ENCODE measurements at places on chromosomes 2 and 18.

GRCh38 chr2:130328710-130329109 is 14.0 kb upstream of the IMP4 start:
- DNase-seq = no peak

- no peak for DNase-seq
Observed at GRCh38 chr18:75067996-75068645, 140.8 kb downstream of the PTGR3 start.

- no peak for DNase-seq
Observed at GRCh38 chr2:225764346-225764745, 364.8 kb downstream of the NYAP2 start.

GRCh38 chr2:12890481-12890991 is 173.8 kb downstream of the TRIB2 start:
- no peak for DNase-seq

- no peak for DNase-seq
Observed at GRCh38 chr2:39542523-39542922, 105.4 kb upstream of the MAP4K3 start.

DNA sequence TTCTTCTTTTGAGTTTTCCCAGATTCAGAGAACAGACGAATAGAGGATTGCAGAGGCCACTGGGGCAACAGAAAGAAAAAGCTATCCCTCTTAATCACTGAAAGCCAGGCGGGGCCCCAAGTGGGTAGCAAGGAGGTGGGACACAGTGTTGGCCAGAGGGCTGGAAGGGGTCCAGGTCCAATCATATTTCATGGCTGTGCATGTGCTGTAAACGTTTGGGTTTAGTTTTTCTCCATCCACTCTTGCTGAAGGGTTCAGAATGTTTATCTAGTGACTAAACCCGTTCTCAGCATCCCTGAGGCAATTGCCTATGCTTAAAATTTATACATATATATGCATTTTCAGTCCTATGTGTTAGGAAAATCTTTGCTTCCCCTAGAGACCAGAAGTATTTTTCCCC is 99.4 kb upstream of the EPHA4 start:
- DNase-seq = no peak

- no peak for DNase-seq
Observed at GRCh38 chr2:240223631-240224030, 83.2 kb upstream of the OTOS start.

- no peak for DNase-seq
Observed at GRCh38 chr2:112108178-112108832, 29.9 kb upstream of the FBLN7 start.

GRCh38 chr18:25648716-25649260 is 296.8 kb upstream of the ZNF521 start:
- no peak for DNase-seq

DNA sequence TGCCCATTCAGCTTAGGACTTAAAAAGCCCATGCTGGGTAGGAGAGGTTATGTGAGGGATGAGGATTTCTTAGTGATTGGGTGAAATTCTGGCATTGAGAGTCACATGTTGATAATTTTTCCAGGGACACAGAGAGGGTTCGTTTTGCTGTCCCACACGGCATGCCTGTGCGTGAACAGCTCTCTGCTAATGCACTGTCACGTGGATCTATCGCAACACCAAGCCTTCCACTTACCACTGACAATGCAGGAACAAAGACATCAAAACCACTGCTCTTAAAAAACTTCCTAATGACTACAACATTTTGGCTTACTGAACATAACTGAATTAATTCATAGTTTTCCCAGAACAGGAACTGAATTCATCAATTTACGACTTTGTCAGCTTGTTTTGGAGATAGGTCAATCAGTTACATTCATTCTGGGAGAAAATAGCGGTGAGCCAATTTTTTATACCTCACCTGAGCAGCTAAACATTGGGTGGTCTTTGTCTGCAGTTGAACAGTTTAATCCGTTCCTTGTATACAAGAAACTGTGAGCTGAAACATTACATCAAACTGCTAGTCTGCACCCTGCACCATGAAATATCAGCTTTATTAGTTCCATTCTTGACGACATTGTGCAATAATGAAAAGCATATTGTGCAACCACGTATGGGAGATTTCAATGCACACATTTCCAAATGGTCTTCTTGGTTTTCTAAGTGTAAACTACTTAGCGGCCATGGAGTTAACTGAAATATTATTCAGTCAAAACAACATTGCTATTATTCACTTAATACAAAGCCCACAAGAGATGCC is 127.1 kb downstream of the LPIN1 start:
- no peak for DNase-seq

GRCh38 chr18:68397241-68398035 is 317.5 kb downstream of the TMX3 start:
- no peak for DNase-seq

DNA sequence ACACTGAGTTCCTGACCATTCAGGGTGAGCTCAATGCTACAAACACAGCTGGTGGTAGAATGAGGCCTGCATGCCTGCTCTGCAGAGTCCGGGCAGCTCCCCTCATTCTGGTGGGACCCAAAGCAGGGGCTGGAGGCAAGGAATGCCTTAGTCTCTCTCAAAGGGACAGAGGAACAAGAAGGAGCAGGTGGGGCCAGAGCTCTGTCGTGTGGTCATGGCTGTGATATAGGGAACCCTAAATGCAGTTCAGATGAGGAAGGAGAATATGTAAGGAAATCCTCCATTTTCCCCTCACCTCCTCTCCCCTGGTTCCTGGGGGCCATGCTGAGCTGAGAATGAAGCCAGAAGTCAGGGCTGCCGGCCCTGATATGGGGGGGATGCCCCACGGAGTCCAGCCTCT is 334.3 kb downstream of the CYP26B1 start:
- DNase-seq = no peak

- no peak for DNase-seq
Observed at GRCh38 chr2:40725040-40725439, 273.1 kb upstream of the SLC8A1 start.

- no peak for DNase-seq
Observed at GRCh38 chr2:119385466-119385865, 18.7 kb downstream of the DBI start.

DNA sequence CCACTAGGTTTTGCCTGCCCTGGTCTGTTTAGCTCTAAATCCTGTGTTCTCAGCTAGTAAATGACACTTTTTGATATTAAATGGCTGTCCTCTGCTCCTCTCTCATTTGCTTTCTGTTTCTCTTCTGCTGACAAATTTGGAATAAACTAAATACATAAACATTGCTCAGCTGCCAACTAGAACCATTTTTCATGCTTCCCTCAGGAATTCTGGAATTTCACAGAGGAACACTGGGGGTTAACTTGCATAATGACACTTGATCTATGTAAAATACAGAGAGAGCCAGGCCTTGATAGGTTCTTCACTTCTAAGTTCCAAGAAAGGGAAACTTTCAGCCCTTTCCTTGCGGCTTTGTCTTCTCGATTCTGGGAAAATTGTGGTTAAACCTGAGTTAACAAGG is 450.6 kb upstream of the ST6GAL2 start:
- DNase-seq = no peak

DNA sequence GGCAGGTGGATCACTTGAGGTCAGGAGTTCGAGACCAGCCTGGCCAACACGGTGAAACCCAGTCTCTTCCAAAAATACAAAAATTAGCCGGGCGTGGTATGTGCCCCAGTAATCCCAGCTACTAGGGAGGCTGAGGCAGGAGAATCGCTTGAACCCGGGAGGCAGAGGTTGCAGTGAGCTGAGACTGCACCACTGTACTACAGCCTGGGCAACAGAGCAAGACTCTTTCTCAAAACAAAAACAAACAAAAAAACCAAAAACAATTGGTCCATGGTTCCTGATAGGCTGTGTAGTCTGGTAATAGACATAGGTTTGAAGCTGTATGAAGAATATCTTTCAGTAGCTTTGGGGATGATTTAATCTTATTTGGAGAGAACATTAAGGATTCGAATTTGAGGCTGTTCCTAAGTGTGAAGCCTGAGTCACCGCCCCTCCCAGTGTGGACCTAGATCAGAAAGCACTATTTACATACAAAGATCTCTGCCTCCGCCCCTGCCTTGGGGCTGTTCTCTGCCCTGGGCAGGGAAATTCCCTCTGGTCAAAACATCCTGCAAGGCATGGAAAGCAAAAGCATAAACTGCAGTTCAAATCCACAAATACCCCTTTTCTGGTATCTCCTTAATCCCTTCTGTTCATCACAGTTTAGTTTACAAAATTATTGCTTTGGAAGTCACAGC is 52.8 kb upstream of the PMAIP1 start:
- DNase-seq = peak; percentile 50

DNA sequence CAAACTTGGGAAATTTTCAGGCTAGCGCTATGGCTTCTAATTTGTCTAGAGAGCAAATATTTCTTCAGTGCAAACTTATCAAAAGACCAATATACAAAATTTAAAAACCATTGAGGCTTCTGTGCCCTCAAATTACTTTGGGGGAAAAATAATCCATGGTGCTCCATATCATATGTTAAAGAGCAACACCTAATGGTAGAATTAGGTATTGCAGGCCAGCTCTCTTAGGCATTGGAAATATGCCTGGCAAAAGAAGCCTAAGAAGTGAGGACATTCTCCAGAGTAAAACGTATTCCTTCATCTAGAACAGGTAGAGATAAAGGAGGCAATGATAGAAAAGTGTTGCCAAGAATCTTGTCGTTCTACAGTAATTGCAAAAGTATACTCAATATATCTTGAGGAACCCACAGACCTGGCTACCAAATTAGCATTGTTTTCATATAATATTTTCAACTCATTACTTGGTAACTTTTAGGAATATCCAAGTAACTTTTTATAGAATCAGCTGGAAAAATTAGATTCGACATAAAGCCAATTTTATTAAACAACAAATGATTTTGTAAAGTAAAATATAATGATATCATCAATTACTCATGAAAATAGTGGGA is 401.1 kb downstream of the BCL11A start:
- peak; percentile 49 for DNase-seq

- DNase-seq = no peak
Observed at GRCh38 chr18:49304751-49305150, 155.7 kb downstream of the DYM start.

GRCh38 chr2:207960911-207961310 is 64.4 kb downstream of the PLEKHM3 start:
- no peak for DNase-seq

DNA sequence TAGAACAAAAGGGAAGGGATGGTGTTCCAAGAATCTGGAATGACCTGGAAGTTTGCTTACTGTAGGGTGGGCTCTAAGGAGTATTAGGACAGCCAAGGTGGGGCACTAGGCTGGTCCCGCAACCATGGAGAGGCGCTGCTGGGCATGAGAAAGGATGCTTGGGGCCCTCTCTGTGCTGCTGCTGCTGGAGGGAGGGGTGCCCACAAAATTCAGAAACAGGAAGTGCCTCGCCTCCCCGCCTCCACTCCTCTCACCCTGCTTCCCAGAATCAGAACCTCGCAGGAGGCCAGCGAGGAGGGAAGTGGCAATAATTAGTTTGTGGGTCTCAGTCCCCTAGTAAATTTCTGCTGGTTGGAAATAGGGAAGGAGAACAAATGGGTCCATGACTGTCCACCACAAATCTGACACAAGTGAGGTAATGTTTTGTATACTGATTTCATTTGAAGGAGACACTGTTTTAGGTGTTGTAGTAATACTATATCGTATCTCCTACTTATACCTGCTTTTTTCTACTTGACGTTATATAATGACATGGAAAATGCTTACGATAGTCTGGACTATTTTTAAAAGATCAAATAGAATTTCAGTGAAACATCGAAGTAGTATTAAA is 7.9 kb upstream of the PDCL3 start:
- DNase-seq = peak; percentile 17

GRCh38 chr2:56674084-56674483 is 490.3 kb downstream of the CCDC85A start:
- no peak for DNase-seq

DNA sequence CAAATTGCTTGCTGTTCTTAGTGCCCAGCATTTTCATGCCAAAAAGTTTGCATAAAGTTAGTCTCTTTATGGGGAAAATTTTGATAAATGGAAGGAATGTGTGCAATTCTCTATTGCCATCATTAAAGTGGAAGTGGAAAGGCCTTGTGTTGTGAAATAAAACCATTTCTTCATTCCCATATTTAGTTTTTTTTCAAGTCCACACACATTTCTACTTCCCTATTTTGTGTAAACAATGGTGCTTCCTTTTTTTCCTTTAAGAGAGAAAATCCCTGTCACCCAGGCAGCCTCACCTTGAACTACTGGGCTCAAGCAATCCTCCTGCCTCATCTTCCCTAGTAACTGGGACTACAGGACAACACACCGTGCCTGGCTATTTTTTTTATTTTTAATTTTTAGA is 42.3 kb upstream of the NCOA1 start:
- no peak for DNase-seq

DNA sequence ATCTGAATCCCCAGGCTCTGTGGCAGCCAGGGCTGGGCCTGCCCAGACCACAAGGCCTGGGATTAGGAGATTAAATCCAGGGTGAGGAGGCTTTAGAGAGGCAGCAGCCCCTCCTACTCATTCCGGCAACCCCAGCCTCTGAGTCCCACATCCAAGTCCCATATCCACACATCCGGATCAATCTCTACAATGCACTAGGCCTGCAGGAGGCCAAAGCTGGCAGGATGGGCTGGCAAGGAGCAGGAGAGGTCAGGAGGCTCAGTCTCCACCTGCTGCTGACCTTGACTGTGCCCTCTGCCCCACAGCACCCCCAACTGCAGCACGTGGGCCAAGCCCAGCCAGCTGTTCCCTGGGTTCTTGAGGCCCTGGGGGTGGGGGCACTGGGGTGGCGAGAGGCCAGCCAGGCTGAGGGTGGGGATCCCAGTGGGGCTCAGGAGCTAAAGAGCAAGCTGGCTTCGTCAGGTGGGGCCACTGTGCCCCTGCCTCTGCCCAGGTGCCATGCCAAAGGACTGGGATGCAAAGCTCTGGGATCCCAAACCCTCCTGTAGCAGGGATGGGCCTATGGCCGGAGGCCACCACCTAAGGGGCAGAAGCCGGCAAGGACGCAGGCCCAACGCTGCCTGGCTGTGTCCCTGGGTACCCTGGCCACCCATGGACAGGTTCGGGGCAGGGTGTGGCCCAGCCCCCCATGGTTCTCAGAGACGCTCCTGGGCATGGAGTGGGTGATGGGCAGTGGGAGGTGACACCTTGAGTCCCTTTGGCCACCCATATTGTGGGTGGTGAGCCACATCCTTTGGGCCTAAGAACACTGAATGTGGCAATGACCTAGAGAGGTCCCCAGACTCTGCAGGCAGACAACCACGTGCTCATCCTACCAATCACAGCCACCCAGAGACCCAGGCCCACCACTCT is 3.2 kb downstream of the KIF1A start:
- DNase-seq = no peak

DNA sequence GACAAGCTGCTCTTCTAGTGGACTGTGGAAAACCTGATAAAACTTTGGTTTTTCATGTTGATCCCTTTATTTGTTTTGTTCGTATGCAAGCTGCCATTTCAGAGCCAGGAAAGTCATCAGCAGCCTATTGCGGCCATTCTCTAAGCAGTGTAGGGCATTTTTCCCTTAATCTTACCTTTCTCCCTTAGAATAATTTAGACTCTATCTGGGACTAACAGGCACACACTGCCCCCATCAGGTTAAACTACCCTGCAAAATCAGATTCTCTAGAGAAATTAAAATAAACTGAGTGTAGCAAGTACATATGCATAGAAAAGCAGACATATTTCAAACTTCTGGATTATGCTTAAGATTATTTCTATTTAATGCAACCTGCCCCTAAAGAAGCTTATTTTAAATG is 347.5 kb downstream of the METTL4 start:
- no peak for DNase-seq
